ENCODE measurements at places on chromosomes 4 and X.

DNA sequence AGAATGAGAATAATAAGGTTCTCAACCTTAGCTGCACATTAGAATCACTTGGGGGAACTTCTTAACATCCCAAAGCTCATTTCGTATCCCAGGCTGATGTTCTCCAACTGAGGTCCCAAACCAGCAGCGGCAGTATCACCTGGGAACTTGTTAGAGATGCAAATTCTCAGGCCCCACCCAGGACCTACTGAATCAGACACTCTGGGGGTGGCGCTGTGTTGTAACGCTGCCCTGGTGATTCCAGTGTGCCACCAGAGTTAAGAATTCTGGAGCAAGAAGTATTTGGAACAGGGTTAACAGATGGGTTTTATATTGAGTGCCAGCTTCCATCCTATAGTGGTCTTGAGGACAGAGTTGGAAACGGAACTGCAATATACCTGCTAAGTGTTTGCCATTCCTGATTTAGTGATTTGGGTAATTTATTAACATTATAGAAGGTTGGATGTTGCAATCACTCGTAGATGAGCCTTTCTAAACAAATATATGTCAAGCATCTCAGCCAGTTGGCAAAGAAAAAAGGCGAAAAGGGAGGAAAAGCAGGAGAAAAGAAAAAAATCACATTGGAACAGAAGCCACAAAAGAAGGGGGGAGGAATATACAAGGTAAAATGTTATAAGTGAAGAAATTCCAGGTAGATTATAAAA, 141.0 kb downstream of the ARX start:
- no peak for DNase-seq

DNA sequence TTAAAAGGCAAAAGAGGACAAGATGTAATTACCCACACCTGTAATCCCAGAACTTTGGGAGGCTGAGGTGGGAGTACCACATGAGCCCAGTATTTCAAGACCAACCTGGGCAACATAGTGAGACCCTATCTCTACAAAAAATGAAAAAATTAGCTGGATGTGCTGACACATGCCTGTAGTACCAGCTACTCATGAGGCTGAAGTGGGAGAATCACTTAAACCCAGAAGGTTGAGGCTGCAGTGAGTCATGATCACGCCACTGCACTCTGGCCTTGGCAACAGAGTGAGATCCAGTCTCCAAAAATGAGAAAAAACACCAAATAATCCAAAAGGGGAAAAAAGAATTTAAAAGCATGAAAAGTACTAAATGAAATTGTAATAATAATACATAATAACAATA, 30.8 kb downstream of the NR0B1 start:
- DNase-seq: no peak

DNA sequence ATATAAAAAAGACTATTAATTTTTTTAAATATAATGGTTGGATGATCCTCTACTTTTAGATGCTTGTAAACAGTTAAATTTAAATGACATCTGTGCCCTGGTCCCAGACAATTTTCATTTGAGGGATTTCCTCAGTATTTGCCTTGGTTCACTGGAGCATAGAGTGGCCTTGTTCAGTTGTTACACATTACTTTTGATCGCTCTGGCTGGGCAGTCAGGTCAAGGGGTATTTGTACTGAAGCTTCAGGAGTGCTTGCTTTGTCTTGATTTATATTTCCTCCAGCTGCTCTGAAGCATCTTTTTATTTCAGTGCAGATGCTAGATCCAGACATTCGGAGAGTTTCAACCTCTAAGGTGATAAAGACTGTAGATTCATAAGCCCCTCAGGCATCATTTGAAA, 50.0 kb downstream of the COMMD8 start:
- no peak for DNase-seq

DNA sequence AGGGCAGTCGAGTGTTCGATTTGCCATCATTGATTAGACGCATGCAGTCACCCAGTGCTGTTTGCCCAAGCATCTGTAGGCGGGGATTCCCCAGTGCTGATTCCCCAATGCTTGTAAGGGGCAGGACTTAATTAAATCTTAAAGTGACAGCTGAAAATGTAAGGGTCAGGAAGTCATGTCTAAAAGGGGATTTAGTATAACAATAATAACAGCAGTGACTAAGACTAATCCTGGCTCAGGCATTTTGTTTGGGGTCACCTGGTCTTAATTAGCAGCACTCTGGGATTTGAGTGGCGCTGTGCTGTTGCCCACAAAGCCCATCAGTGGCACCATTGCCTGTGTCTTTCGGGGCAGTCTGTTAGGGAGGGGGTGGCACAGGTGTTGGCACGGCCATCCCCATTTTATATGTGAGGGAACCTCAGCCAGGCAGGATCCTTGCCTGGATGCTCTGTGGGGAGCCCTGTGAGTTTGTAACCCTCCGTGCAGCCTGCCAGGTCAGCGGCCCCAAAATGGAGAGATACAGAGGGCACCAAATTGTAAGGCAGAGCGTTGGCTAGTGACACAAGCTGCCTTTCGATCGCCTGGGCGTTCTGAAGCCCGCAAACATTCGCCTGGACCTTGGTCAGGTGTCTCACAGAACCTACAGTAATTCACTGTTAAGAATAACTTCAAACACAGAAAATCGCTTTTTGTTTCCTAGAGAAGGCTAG, 146.7 kb downstream of the TBL1X start:
- no peak for DNase-seq

DNA sequence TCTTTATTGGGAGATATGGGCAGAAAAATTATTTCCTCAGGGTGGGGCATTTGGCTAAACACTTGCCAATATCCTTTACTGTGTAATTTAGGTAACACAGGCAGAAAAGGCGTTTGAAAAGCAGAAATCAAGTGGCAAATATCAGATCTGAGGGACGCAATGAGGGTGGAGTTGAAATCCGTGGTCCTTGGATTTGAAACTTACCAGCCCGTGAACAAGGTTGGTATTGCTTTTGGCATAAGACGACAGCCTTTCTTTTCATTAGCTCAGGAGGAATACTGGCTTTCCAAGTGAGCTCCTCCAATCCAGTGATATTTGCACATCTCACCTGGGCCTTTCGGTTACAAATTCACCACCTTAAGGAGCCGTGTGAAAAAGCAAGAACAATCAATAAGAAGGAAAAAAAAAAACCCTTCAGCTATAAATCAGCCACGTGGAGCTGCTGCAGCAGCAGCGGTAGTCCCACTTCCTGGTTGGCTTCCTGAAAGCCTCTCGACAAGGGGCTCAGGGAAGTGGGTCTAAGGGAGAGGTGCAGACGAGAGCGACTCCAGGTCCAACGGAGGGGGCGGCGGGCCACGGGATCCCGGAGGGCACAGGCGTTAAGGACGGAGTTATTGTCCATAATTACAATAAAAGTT, 734 bp upstream of the GALNT7 start:
- DNase-seq: peak; percentile 20

- DNase-seq: no peak
These were observed 76.7 kb downstream of the SCD5 start for GRCh38 chr4:82721819-82722423.

DNA sequence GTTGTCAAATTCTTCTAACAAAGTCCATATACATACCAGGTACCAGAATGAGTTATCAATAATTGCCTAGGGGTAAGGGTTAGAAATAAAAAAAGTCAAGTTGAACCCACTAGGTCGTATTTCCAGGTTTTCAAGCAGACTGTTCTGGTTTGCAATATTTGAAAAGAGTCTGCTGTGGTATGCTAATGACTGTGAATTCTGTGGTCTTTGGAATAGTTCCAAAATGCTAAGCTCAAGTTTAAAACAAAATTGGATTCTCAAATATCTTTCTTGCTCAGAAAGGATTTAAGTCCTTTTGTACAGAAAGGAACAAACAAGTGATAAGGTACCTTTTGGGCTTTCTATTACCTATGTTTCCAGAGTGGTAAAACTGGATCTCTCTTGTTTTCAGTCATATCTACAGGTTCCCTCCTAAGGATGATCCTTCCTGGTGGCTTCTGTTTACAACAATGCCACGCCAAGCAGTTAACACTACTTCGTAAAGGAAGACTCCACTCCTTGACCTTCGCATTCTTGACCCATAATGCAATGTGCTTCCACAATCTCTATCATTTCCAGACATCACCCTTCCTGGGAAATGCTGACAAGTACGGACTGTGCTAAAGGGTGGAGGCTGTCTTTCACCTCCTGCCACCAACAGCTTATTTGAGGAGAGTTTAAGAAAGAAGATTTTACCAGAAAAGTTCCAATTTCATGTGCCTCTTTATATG, 531.7 kb upstream of the FTHL17 start:
- DNase-seq: no peak

GRCh38 chrX:45306794-45307193, 106.1 kb upstream of the DIPK2B start:
- DNase-seq: no peak

GRCh38 chrX:109264878-109265277, 217.0 kb downstream of the GUCY2F start:
- no peak for DNase-seq

DNA sequence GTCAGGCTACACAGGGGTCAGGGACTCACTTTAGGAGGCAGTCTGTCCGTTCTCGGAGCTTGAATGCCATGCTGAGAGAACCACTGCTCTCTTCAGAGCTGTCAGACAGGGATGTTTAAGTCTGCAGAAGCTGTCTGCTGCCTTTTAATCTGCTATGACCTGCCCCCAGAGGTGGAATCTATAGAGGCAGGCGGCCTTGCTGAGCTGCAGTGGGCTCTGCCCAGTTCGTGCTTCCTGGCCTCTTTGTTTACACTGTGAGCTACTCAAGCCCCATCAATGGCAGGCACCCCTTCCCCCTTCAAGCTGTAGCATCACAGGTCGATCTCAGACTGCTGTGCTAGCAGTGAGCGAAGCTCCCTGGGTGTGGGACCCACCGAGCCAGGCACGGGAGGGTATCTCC, 31.5 kb upstream of the UNC5C start:
- no peak for DNase-seq

DNA sequence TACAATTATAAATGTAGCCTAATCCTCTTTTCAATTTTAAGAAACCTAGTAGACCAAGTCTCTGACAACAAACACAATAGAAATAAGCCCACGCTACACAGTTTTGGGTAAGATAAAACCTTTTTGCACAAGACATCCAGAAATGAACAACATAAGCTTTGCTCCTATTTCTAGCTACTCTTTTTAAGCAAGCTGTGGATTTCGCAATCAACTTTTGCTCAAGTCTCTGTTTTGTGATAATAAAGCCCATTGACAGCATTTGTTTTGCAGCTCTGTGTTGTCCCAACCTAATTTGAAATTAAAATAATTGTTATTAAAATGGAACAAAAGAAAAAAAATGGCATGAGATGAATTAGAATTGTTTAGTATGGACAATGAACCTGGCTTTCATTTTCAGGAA, 287.9 kb upstream of the PUDP start:
- DNase-seq: no peak

GRCh38 chr4:55089916-55090315, 35.5 kb downstream of the KDR start:
- no peak for DNase-seq

DNA sequence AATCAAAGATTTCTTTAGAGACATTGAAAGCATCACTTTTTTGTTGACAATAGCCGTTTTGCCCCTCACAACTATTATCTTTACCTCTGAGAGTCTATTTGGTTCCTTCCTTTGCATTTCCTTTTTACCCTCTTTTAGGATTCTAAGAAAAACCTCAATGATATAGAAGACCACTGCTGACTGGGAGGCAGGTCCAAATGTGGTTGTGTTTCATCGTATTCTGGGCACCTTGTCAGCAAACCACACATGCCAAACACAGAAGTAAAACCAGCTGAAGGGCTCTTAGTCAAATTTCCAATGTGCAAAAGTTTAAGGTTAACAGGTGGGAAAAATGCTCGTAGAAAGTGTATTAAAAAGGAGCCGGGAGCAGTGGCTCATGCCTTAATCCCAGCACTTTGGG, 5.1 kb upstream of the PRMT9 start:
- DNase-seq: no peak

- DNase-seq: peak; percentile 81
These were observed 4.3 kb downstream of the BLOC1S4 start for GRCh38 chr4:6720202-6720699.

DNA sequence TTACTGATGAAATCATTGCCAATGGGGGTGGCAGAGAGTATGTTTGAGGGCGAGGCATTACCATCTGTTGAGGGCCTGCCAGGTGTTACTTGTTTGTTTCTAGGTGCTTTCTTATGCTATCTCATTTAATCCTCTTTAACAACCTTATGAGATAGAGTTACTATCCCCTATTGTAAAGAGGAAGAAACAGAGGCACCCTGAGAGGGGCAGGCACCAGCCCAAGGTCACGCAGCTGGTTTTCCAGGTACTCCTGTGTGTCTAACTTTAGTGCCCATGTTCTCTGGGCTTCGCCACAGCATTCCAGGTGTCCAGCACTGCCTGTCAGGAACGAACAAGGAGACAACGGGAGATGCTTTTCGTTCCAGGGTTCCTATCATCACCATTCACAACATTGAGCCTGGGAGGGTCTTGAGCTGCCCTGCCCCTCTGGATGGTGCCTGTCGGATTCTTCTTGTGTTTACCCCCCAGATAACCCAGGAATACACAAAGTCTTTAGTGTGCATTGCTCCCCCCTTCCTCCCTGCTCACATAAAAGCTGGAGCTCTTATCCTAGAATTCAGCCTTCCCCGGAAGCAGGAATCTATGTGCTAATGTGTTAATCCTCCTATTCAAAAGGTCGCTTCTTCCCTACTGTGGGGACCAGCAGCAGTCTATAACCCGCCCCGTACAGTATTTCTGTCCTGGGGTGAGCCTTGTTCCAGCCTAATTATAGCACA, 24.9 kb upstream of the GPC4 start:
- no peak for DNase-seq

- no peak for DNase-seq
These were observed 215.3 kb downstream of the MID1IP1 start for GRCh38 chrX:39016556-39016955.

DNA sequence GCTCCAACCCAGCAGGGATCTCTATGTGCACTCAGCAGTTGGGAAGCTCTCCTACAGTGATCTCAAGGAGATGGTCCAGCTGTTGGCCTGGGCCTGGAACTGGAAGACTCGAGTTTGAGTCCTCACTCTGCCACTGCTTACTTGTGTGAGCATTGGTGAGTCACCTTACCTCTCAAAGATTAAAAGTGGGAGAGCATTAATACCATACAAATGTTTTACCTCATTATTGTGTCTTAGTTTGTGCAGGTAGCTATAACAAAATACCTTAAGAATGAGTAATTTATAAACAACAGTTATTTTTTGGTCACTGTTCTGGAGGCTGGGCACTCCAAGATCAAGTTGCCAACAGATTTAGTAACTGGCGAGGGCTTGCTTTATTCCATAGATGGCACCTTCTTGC, 21.4 kb upstream of the ZNF827 start:
- no peak for DNase-seq

GRCh38 chr4:26468977-26469376, 21.3 kb downstream of the CCKAR start:
- no peak for DNase-seq

DNA sequence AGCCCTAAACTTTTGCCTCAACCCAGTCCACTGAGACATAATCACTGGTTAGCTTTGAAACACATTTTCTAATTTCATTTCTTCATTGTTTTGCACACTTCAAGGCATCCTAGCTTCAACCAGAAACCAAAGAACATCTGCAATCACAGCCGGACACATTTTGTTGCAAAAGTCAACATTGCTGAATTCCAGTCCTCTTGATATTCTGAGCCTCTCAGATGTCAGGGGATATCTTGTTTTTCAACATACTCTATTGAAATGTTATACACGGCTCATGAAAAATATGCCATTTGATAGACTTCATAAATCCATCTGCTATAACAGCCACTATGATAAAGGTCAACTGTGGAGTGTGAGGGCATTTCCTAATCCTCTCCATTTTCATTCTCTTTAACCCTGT, 241.6 kb upstream of the PUDP start:
- no peak for DNase-seq

Measured in stimulated activated CD4-positive, alpha-beta T cell treated with anti-CD3 and anti-CD28 coated beads, Interleukin-12 subunit alpha, Interleukin-12 subunit beta, amount 100 ng/mL, for 4 hours (primary cell).